ENCODE measurements at places on chromosomes 6 and 20.

DNA sequence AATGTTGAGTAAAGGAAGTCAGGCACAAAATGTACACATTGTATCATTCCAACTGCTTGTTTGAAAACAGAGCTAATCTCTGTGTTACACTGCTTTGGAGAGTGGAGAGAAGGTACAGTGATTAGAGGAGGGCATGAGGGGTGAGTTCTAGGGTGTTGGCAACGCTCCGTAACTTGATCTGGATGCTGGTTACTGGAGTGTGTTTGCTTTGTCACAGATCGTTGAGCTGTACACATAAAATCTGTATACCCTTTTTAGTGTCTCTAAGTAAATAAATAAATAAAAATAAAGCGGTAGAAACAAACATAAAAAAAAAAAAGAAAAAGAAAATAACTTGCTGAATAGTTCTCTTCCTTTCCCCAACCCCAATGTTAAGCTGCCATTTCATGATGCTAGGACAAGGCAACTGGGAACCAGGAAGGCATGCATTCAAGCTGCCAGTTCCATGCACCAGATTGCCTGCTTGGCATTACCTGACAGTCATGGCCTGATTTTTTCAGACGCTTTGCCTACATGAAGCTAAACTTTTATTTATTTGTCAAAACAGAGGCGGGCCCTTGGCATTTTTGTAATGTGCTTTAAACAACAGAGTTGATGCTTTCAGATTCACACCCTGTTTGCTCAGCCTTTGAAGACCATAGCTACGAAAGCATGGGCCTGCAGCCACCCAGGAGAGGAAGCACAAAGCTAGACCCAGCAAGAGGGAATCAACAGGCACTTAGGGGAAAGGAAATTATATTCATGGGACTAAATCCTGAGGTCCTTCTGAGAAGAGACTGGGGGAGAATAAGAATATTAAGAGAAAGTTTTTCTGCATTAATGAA lies 21.2 kb downstream of the TNFRSF21 start:
- DNase-seq = no peak

GRCh38 chr20:10565922-10566897 lies 107.6 kb downstream of the JAG1 start:
- peak; percentile 80 for DNase-seq

GRCh38 chr20:19138758-19139157 lies 73.7 kb upstream of the SLC24A3 start:
- DNase-seq = no peak

GRCh38 chr6:111464184-111464583 lies 18.8 kb downstream of the REV3L start:
- DNase-seq = no peak

GRCh38 chr6:169289619-169290339 lies 36.1 kb upstream of the THBS2 start:
- peak; percentile 74 for DNase-seq

DNA sequence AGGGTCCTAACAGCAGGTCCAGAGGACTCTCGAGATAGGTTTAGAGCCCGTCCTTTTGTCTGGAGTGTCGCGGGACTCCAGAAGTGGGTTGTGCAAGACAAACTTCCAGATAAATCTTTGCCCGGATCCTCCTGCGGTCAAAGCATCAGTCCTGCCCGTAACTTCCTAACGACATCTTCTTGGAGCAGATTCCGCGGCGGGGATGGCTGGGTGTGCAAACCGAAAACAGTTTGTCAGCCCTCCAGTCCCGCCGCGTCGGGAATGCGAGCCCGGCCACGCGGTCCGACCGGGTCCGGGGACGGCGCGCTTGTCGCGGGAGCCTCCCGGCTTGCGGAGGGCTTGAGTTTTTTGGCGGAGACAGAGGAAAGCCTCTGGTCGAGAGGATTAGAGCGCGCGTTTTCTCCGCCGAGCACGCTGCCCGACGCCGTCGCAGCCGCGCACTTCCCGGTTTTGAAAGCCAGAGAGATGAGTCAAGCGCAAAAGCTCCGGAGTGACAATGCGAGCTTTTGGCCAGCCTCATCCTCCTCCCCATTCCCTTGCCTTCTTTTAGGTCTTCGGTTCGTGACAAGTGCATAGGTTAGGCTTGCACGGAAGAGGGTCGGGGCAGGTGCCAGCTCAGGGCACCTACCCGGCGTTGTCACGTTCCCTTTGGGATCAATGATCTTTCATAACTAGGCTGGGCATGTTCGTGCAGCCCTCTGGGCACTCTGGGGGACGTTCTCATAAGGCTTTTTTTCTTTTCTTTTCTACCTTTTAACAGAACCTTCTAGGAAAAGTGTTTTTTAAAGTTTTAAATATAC lies 91.3 kb upstream of the PRDM1 start:
- DNase-seq = no peak

GRCh38 chr20:24402188-24402587 lies 67.2 kb upstream of the SYNDIG1 start:
- no peak for DNase-seq

DNA sequence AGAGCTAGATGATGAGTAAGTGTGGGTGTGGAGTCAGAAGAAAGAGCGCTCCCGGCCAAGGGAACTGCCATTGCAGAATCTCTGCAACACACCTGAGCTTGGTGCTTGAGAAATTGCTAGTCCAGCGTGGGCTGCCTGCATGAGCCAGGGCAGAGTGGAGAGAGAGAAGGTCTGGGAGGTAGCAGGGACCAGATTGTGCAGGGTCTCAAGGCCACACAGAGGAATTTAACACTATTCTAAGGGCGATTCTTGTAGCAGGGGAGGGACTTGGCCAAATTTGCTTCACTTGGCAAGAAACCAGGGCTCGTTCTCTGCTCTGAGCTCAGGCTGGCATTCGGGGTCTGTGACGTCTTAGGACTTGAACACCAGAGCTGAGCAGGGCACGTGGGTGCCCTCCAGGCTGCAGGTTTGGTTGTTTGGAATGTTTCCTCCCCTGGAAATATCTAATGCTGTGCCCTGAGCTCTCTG lies 53.5 kb downstream of the BCAS4 start:
- DNase-seq = no peak

DNA sequence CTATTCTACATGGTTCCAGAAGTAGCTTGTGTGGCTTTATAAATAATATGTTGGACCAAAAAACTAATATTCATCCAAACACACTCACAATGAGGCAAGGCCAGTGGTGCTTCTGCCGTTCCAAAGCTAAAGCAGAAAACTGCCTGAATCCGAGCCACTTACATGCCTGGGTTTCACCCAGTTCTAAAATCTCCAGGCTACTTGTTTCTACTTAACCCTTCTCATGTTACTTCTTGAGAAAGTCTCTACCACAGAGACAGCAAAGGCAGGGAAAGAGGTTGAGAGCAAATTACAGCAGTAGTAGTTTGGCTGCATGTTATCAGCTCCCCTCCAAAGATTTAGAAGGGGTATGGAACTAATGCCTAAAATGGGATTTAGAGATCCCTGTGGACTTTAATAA lies 62.0 kb downstream of the FAXC start:
- no peak for DNase-seq

DNA sequence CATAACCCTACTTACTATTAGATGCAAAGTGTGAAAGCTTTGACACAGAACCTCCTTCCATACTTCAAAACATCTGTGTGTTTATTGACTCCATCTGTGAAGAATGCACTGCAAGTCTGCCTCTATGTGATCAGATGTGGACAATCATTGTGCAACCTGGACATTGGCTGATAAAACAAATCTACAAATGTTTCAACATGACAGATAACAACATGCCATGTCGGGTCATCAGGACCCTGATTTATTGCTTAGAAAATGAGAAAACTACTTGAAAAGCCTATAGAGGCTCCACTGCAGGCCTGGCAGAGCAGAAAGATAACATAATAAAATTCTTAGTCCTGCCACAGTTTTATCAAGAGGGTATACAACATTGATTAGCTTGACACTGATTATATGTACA lies 1286.4 kb downstream of the GRIK2 start:
- DNase-seq = no peak

DNA sequence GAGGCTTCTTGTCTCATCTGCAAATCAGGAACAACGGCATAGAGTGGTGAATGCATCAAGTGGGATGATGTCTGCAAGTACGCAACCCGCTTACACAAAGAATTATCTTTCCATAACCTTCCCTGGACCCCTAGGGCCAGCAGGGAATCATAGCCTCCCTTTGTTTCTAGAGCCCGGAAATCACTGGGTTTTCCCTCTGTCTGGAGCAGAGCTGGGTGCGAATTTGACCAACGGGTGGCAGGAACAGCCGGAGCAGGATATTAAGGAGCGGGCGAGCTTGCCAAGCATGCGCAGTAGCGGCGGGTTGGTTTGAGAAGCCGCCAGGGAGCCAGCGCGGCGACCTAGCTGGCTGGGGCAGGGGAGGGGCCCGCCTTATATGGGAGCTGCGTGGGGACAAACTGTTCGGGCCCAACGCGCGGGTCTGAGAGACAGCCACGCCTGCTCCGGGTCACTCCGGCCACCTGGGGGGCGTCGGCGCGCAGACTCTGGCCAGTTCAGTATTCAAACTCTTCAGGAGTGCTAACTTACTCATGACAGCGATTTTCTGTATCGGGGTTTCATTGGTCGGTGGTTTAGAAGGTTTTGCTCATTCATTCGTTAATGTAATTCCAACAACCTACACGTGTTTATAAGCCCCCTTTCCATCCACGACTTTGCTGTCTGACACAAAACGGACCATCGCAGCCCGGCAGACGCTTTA lies 1.6 kb upstream of the KIF16B start:
- no peak for DNase-seq

GRCh38 chr6:15458021-15458459 lies 204.8 kb downstream of the DTNBP1 start:
- no peak for DNase-seq

- DNase-seq = no peak
Observed at GRCh38 chr20:48148020-48148419, 362.7 kb upstream of the SULF2 start.

GRCh38 chr6:72271531-72271930 lies 350.3 kb upstream of the KCNQ5 start:
- DNase-seq = no peak

DNA sequence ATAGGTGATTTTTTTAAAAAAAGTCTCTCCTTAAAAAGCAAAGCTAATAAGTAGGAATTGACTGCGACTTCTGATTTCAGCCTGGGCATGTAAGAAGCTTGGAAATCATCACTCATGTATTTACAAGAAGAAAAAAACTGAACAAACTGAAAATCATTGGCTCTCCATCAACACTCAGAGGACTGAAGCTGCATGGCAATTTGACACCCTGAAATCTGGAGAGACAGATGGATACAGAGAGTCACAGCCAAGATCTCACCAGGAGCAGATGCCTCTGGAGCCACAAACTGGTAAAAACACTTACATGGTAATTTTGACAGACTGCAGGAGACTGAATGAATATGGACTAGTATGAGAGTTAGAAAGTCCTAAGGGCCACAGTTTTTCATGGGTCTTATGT lies 191.2 kb upstream of the TCF21 start:
- peak; percentile 20 for DNase-seq

Data from HT1080 (cell line).